ENCODE measurements at places on chromosomes 2 and 18. TPM values are rescaled to one million over a fixed set of nuclear protein-coding genes. Genes with fewer than 3 reads are reported as not detected.

ACTG2 gene
- total RNA-seq, result 12.4 TPM

IL18RAP gene
- total RNA-seq, result not detected

AFF3 gene
- under 0.01 TPM for total RNA-seq

NPAS2 gene
- total RNA-seq, result 8.1 TPM

TSGA10 gene
- total RNA-seq, result 0.71 TPM

BCL2 gene
- not detected for total RNA-seq

SLC9A2 gene
- total RNA-seq, result not detected

PDE1A gene
- total RNA-seq, result 11.2 TPM

SCYGR4 gene
- total RNA-seq, result not detected
